ENCODE measurements at places on chromosomes 13 and 19.

DNA sequence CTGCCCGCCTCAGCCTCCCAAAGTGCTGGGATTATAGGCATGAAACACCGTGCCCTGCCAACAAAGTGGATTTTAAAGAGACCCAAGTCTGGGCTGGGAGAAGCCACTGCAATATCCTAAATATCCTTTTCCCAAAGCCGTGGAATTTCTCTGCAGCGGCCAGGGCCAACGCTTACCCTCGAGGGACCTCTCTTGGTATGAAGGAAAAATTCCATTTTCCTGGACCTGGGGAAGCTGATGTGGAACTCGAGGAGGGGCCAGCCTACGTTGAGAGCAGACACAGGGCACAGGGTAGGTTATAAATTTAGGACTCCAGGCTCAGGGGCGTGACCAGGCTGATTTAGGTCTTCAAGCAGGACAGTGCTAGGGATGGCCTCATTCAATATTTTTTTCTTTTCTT lies 17.7 kb upstream of the UPF1 start:
- no peak for DNase-seq

GRCh38 chr13:47100214-47100853 lies 203.5 kb upstream of the HTR2A start:
- DNase-seq, result no peak

DNA sequence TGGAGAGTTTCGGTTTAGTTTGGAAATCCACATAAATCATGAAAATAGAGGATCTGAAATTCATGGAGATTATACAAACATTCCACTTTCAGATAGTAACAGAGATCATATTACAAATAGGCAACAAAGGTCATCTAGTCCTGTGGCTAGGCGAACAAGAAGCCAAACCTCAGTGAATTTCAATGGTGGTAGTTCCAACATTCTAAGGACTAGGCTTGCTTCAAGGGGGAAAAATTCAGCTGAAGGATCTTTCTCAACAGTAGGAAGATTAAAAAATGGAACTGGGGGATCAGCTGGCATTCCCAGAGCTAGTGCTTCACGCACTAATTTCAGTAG lies 47.0 kb downstream of the FOXO1 start:
- peak; percentile 15 for DNase-seq

GRCh38 chr19:765179-765738 lies 14.3 kb downstream of the MISP start:
- DNase-seq, result no peak

- peak; percentile 8 for DNase-seq
These were observed 390.4 kb downstream of the RFC3 start for GRCh38 chr13:34208336-34208735.

Data from astrocyte of the spinal cord (primary cell).